ENCODE measurements at places on chromosomes 13 and 19.

DNA sequence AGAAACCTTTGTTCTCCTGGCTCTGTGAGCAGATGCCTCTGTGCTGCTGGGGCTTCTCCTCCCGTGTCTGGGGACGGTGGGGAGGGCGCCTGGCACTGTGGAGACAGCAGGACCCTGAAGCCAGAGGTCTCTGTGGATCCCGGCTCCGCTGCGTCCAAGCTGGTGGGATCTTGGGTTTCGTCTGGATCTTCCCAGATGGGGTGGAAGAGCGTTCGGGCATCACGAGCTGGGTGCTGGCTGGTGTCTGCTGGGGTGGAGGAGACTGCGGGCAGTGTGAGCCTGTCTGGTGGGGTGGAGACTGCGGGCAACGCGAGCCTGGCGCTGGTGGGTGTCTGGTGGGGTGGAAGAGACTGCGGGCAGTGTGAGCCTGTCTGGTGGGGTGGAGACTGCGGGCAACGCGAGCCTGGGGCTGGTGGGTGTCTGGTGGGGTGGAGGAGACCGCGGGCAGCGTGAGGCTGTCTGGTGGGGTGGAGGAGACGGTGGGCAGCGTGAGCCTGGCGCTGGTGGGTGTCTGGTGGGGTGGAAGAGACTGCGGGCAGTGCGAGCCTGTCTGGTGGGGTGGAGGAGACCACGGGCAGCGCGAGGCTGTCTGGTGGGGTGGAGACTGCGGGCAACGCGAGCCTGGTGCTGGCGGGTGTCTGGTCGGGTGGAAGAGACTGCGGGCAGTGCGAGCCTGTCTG lies 5.6 kb downstream of the TEX29 start:
- no peak for DNase-seq

DNA sequence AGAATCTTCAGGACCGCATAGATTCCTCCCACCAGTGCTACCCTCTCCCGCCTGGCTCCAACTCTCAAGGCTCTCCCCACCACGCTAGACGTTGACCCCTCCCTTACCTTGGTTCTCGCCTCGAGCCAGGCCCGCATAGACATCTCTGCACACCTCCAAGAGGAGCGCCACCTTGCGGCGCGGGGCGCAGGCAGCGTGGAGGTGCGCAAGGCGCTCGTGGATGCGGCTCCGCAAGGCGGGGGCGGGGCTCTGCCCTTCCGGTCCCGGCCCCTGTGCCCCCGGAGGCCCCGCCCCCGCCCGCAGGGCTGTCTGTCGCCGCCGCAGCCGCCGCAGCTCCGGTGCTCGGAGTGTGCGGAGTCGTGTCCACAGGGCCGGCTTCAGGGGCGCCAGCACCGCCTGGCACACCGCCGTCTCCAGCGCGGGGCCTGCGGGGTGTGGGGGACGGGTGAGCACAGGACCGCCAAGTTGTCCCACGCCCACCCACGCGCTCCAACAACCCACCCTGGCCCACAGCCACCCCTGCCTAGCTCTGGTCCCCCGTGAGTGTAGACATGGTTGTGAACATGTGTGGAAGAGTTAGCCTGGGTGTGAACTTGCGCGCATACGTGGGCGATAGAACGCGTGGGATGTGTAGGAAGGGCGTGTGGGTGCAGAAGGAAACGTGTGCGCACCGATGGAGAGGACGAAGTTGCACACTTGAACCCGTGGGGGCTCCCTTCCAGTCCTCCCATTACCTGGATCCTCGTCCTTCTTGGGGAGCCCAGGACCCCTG lies 8.1 kb downstream of the RINL start:
- peak; percentile 91 for DNase-seq

DNA sequence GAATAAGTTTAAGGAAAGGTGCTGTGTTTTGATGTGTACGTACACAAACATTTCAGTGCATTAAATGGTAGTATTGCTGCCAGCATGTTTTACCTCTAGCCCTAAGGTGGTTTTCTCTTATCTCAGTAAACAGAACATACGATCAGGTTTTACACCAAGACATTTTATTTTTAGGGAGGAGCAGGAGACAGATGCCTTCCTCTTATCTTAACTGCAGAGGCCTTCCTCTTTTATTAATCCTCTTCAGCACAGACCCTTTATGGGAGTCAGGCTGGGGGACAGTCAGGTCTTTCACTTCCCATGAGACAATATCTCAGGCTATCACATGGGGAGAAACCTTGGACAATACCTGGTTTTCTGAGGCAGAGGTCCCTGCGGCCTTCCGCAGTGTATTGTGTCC lies 14.9 kb upstream of the ZNF611 start:
- DNase-seq: no peak

DNA sequence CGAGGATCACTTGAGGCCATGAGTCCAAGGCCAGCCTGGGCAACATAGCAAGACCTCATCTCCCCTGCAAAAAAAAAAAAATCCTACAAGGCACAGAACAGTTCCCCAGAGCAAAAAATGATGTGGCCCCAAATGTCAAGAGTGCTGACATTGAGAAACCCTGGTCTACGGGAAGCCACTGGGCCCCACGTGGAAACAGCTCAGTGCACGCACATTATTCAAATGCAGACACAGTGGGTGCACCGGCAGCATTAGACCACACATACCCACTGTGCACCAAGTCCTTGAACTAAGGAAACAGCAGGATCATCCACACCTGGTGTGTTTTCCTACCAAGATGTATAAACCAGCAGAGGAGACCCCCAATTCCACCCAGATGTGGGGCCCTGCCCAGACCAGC lies 35.0 kb upstream of the ADGRE5 start:
- no peak for DNase-seq

DNA sequence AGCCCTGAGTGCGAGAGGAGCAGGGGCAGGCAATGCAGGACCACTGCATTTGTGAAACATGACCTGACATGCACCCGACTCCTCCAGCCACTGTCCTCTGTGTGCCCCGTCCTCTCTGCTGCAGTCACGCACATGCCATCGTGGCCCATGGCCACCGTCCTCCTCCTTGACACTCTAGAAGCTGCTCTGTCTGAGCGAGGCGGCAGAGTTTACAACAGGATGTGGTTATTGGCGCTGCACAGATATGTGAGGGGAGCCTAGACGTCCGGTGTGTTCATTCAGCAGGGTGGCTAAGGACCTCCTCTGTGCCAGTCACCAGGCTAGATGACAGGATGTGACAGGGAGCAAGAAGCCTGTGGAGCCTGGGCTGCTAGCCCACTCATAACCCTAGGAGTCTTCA lies 277.8 kb downstream of the FOXO1 start:
- DNase-seq: no peak

DNA sequence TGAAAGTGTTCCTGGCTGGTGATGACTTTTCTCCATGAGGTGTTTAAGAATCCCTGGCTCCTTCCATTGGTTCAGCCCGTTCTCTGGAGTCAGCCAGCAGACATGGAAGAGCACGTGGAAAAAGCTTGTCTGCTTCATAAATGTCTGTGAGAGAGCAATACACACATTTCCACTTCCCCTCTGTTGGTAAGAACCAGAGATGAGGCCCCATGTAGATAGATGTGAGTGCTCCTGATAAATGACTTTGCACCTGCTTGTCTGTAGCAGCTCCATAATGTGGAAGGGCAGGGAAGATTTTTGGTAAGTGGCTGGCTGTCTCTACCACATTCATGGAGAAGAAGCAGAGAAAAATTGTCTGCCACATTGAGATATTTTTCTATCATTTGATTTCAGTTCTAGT lies 325.8 kb downstream of the LMO7 start:
- DNase-seq: no peak

DNA sequence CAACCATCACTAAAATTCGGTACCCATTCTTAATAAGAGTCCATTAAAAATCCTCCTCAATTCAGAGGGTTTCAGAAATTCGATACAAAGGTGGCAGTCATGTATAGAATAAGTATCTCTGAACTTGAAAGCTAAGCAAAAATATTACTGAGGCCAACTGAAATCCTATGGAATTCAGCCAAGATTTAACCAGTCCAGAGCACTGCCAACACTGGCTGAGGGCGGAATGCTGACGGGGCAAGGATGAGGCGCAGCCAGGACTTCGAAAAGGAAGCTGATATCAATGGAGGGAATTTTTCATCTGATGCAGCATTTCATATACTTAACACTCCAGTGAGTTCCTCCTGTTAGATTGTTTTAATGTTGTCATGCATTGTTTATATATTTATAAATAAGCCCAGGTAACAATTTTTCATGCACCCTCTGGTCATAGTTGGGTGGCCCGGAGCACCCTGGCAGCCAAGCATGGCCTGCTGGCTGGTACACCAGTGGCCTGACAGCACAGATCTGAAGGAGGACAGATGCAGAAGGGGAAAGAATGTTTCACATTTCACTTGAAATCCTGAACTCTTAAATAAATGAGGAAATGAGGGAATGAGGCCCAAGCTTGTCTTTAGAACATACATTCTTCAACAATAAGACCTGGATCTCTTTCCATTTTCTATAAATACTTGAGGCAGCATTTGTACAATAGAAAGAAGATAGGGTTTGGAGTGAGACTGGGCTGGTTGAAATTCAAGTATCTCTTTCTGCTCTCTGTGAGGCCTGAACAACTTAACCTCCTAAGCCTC lies 41.5 kb downstream of the WDFY2 start:
- DNase-seq: no peak

DNA sequence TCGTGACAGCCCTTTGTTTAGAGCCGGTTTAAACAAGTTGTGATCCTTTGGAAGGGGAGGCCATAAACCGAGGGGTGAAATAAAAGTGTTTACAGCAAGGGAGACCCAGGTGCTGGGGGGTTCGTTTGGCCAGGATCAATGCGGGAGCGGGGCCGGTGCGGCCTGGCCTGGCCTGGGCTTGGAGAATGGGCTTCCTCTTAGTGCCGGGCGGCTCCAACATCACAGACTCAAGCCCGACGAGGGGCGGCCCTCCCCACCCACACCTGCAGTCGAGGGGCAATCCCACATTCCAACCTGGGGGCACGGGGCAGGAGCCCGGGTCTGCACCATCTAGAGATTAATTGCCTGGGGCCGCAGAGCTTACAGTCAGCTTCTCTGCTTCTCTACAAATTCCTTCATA lies 42.8 kb upstream of the GTF3A start:
- no peak for DNase-seq

DNA sequence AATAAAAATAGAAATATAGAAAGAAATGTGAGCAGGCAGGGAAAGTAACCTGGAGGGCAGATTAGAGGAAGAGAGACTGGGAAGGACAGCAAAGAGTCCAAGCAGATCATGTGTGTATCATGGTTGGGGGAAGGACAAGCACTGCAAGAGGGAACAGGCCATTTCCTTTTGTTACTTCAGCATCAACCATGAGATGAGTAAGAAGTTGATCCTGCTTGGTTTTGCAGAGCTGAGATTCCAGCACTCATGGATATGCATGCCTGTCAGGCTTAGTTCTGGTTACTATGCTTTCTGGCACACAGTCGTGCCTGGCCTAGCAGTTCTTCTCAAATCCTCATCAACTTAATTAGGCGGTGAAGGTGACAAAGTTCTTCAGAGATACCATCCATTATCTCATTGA lies 18.1 kb downstream of the NALCN start:
- no peak for DNase-seq

GRCh38 chr19:36097036-36097435 lies 13.9 kb upstream of the OVOL3 start:
- no peak for DNase-seq

DNA sequence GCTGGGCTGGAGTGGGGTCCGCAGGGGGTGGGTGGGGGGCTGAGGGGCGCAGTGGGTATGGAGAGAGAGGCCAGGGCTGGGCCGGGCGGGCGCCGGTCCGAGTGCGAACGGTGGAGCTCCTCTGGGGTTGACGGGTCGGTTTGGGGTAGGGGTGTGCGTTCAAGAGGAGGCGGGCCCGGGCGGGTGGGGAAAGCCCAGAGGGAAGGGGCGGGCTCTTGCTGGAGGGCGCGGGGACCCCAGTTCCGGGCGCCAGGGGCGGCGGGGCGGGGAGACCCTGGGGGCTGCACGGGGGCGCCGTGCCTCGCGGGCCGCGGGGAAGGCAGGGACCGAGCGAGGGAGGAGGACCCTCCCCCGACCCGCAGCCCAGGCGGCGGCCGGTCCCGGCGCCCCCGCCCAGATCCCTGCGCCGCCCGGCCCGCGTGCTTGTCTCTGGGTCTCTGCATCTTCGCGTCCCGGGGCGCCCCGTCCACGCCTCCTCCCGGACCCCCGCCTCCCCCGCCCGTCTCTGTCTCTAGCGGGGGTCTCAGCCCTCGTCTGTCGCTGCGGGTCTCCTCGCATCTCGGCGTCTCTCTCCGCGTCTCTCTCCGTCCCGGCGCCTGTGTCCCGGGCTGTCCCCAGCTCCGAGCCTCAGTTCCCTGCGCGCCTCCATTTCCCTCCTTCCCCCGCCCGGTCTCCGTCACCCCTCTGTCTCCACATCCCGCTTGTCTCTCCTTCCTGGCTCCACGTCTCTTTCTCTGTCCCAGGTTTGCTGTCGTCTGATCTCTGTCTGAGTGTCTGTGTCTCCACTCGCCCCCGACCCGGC lies 8.3 kb upstream of the SHISA7 start:
- DNase-seq: peak; percentile 67

DNA sequence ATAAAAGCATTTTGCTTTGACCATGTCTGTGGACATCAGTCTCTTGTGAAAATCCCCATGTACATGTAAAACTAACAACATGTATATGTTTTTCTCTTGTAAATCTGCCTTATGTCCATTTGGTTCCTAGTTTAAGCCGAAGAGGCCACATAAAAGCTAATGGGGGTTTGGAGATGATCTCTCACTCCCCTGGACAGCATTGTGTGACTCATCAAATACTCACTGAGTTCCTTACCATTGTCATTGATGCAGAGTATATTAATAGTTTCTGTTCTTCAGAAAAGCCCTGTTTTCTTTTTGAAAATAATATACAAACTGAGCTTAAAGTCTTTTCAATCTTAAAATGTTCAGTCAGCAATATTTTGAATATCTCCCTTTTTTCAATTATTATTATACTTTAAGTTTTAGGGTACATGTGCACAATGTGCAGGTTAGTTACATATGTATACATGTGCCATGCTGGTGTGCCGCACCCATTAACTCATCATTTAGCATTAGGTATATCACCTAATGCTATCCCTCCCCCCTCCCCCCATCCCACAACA lies 536.7 kb upstream of the HTR2A start:
- no peak for DNase-seq

- DNase-seq: peak; percentile 28
These were observed 28.7 kb upstream of the C1QTNF9 start for GRCh38 chr13:24280720-24281119.

GRCh38 chr13:97004886-97005285 lies 10.6 kb upstream of the OXGR1 start:
- no peak for DNase-seq

DNA sequence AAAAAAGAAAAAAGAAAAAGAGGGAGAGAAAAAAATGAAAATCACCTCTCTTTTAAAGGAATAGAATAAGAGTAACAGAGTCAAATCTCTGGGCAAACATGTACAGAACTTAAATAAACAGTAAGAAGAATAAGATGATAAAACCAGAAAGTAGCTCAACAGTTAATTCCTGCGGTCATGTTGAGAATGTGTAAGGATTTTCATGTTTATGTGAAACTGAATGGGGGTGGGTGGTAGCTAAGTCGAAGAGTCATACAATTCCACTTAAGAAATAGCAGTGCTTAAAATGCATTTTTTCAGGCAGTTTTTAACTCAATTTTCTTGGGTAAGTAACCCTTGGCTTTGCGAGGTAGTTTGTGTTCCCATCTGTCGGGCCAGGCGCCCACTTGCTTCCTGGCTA lies 60.9 kb downstream of the PEX11G start:
- DNase-seq: no peak
